ENCODE measurements at places on chromosomes 16 and 17.

GRCh38 chr16:53085369-53085843 lies 30.6 kb downstream of the CHD9 start:
- no peak for DNase-seq

- no peak for DNase-seq
These were observed 19.8 kb downstream of the SMTNL2 start for GRCh38 chr17:4604111-4604644.

- peak; percentile 16 for DNase-seq
These were observed 488 bp downstream of the TFAP4 start for GRCh38 chr16:4272114-4272956.

GRCh38 chr17:72591289-72592241 lies 470.7 kb downstream of the SOX9 start:
- no peak for DNase-seq

DNA sequence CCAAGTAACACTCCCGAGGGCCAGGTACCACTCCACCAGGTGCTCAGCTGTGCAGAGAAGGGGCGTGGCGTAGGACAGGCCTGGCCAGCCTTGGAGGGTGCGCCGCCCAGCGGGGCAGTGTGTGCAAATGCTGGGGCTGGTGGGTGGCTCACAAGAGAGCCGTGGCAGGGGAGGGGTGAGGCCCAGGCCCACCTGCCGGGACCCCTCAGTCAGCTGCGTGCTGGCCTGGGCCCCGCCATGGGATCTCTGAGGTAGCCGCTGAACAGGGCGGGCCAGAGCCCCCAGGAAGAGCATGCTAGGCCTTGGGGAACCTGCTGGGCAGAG lies 8.8 kb downstream of the TPSG1 start:
- DNase-seq, result no peak

GRCh38 chr17:75904749-75905521 lies at the start of gene MRPL38:
TSS of gene MRPL38 (minus strand) at chr17:75904884. CDS start at chr17:75904875, 9 bp downstream.
- peak; percentile 96 for DNase-seq

GRCh38 chr17:69357701-69358100 lies 30.8 kb upstream of the ABCA5 start:
- no peak for DNase-seq

DNA sequence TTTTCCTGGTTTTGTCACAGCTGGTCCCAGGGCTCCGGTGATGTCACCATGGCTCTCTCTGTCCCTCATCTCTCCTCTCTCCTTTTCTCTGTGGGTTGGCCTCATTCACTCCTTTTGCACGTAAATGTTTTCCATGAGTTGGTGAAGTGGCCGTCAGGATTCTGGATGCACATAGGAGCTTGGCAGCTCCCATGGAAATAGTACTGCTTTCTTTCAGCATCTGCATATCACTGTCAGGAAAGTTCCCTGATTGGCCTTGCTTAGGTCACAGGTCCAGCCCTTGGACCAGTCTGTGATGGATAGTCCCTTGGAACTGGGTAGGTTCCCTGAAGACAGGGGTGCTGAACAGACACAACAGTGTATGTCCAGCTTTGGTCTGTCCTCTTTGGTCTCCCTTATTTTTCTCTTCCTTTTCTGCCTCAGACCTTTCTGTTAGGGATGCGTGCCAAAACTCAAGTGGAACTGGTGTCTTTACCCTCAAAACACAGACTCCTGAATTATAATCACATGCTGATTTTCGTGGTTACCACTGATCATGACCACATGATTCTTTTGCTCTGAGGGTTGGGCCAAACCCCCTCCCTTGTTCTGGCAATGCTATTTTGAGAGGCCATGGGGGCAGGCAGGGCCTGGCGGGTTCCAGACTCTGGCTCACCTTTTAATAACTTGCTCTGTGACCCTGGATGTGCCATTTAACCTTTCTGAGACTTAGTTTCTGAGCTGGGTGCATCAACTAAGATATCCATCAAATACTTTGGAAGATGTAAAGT lies 99.0 kb downstream of the MSI2 start:
- DNase-seq, result no peak

DNA sequence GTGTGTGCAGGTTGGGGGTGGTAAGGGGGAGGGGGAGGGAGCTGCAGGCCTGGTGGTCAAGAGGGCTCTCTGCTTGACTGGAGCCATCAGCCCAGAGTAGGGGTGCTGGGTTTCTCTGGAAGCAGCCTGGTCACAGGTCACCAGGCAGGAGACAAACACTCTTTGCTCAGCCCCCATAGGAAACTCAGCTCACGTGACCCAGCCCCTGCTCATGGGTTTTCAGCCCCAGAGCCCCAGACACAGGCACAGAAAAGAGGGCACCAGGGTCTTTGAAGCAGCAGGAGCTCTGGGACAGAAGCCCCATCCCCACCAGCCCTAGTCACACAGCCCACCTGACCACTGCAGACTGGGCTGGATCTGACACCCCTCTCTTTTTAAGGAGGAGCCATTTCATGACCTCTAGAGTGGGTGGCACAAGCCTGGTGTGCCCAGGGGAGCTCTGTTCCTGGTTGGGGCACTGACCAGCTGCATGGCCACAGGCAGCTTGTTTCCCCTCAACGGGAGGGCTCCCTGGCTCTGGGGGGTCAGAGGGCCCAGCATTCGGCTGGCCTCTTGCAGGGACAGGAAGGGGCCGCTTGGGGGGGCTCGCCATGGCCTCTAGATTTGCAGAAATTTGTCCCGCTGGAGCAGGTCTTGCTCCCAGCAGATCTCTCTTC lies 13.8 kb upstream of the CD79B start:
- no peak for DNase-seq

Measured in stimulated activated CD4-positive, alpha-beta T cell treated with anti-CD3 and anti-CD28 coated beads, Interleukin-2, amount 100 ng/mL, for 48 hours (primary cell).